AML-193 (cell line): ENCODE measurements at places on chromosomes 6 and 20.
A peak's percentile ranks its signal among the peaks of the same experiment; 100 is the strongest.

- peak; percentile 88 for DNase-seq
Measured at GRCh38 chr6:6749702-6750491, 161.4 kb downstream of the LY86 start.

DNA sequence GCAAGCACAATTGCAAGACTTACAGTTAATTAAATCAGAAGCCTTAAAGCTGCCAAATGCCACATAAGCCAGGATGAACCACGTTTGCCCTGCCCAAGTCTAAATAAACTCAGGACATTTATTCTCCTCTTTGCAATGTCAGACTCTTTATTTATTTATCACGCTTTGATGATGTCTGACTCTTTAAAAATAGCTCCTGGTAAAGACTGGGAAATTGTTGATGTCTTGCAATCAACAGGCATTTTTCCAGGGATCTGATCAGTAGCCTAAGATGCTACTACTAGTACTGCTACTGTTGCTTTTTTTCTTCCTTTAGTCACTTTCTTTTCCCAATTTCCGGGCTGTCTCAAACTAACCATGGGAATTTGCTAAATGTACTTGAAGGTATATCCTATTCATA, 365.8 kb upstream of the MARCKS start:
- no peak for DNase-seq

GRCh38 chr6:14716499-14717146, 529.2 kb upstream of the JARID2 start:
- DNase-seq: no peak

DNA sequence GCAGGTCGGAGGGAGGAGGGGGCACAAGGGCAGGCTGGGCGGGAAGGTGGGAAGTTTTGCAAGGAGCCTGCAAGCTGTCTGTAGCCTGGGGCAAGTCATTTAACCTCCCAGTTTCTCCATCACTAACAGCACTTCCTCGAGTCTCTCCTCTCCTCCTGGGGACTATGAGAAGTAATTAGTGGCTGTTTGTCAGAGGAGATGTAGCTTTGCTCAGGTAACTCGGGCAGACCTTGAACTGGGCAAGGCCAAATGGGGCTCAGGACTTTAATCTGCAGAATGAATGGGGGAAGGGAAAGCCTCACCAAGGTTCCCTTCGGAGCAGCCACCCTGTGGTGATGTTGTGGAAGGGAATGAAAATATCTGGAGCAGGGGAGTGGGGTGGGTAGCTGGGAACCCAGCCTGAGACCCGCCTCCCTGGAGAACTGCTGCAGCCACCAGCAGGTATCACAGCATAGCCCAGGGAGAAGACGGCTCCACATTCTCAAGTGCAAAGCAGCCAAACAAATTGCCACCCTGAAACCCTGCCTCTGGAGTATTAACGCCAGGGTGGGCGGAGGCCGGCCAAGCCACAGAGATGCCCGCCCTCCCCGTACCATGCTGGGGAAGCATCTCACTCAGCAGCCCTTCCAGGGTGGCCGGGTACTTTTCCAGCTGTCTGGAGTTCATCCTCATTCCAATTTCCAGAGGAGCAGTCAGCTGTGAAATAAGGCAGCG, 6.1 kb upstream of the LEMD2 start:
- peak; percentile 83 for DNase-seq

- DNase-seq: no peak
Measured at GRCh38 chr20:32252189-32252588, 25.3 kb upstream of the KIF3B start.

DNA sequence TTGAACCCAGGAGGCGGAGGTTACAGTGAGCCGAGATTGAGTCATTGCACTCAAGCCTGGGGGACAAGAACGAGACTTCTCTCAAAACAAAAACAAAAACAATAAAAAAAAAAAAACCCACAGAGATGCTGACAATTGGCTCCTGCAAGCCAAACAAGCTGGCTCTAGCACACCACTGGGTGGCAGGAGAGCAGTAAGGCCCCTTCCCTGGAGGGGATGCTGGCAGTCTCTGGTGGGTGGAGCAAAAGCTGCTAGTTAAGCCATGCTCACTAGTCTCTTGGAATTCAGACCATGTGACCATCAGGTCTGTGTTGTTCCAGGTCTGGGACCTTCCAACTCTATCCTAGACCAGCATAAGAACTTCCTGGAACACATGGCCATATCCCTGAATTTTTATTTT, 18.9 kb upstream of the DSN1 start:
- peak; percentile 22 for DNase-seq

- DNase-seq: no peak
Measured at GRCh38 chr6:136608991-136609390, 58.8 kb upstream of the MAP7 start.

- no peak for DNase-seq
Measured at GRCh38 chr20:16240355-16240754, 332.9 kb downstream of the KIF16B start.

GRCh38 chr6:169085466-169085865, 168.2 kb downstream of the THBS2 start:
- no peak for DNase-seq

GRCh38 chr6:126102358-126102757, 116.0 kb downstream of the TRMT11 start:
- DNase-seq: no peak

- no peak for DNase-seq
Measured at GRCh38 chr6:139960671-139961070, 586.2 kb upstream of the CITED2 start.

DNA sequence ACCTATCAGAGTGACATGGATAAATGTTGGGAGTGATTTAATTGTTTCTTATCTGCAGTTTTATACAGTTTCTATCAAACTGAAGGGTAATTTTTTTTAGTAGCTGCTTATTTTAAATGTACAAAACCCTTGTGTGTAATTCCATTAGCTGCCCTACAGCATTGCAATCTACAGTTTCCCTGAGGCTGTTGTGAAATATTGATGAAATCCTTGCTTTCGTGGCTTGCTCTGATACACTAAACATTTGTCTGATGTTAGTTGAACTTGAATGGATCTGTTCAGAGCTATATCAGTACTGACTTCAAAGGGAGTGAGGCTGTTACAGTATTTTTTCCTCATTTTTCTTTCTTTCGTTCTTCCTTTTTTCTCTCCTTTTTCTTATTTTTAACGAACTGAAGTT, 255.4 kb downstream of the TSHZ2 start:
- DNase-seq: no peak

GRCh38 chr6:6565069-6565468, 23.5 kb upstream of the LY86 start:
- no peak for DNase-seq

- no peak for DNase-seq
Measured at GRCh38 chr6:43914272-43915147, 144.5 kb downstream of the VEGFA start.

DNA sequence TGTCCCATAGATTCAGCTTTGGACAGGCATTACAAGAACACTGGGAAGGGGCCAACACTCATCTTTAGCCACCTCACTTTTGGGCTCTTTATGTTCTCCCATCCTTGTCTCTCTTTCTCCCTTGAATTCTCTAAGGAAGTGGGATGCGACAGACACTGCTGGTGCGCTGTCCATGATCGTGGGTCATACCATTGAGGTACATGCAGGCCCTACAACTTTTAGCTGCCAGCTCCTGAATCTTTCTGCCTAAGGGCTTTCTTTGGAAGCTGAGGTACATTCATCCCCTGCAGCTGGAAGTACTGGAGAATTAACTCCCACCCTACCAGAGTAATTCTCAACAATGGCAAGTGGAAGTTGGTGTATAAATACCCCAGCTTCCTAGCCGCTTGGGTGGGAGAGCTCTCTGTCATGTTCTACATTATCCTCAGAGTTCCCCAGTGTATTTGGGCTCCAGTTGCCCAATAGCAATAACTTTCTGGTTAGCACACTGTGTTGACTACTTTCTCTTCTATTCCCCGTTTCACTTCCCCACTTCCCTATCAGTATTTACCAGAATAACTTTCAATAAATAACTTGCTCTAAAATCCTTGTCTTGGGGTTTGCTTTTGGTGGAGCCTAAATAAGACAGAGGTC, 309.4 kb upstream of the RNF24 start:
- DNase-seq: no peak

DNA sequence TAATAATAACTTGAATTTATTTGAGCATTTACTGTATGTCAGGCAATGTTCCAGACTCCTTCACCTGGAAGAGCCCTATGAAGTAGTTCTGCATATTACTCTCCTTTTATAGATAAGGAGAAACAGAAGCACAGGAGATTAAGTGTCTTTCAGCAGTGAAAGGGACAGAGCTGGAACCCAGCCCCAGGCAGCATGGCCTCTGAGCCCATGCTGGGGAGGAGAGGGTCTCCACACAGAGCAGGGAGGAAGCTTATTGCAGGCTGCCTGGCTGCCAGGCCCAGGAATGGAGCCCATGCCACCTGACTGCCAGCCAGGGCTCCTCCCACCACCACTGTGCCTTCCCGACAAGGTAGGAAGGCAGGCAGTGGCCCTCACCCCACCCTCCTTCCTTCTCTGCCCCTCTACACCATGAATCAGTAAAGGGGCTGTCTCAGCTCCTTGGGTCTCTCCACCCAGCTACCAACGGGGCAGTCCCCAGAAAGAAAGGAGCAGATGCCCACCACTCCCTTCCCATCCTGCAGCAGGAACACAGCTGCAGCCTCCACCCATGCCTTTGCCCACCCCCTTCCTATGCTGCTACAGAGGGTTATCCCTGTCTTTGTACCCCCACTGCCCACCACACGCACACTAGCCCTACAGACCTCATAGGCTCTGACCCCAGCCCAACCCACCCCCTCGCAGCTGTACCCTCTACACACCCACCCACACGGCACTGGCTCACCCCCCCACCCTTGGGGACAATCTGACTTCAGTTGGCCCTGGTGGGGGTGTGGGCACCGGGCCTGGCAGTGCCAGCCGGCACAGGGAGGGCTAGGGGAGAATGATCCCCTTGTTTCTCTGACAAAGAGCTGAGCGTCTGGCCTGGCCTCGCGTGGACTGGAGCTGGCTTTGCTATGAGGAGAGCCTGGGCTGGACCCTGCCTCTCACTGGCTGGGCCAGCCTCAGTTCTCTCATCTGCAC, 41.8 kb downstream of the TFEB start:
- DNase-seq: no peak

DNA sequence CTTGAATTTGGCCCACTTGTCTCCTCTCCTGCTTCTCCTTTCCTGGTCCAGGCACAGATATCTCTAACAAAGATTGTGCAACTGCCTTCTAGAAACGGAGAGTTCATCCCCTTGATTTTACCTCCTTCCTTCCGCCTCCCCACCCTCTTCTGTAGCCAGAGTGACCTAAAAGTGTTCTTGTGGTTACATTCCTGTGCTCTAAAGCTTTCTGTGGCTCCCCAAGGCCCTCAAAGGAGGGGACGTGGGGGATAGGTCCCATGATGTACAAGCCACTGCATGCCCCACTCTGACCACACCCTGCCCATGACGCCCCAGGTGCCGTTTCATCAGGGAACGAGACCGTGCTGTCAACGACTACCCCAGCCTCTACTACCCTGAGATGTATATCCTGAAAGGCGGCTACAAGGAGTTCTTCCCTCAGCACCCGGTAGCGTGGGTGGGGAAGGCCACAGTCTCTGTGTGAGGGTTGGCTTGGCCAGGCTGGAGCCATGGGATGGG, 8.2 kb downstream of the CDC25B start:
- DNase-seq: no peak

DNA sequence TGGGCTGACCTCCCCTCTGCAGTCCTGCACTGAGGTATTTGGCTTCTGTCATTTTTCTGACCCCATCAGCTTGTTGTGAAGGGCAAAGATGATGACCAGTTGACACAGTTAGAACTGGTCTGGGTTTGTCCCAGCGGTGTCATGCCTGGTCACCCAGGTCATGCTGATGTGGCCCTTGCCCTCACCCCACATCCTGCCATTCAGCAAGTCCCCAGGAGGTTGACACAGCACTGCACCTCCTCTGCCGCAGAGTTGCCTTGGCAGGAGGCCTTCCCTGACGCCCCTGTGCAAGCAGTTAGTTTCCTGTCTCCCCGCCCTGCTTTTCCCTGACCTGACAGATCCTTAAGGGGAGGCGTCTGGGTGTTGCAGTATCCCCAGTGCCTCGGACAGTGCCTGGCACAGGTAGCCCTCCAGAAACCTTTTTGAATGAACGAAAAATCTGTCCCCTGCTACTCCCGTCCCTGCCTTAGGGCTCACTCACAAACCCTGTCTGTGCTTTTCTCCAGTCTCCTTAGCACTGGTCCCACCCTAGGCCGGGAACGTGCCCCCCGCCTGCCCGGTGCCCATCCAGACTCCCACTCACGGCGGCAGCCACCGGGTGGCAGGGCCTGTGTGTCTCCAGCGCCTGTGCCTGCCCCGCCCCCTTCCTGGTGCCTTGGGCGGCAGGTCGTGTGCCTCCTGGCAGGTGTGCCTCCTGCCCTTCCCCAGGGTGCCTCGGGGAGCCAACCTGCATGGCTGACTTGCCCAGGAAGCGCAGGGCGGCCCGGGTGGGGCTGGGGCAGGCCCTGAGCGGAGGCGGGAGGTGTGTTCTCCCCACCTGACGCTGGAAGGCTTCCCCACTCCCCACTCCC, 146.3 kb upstream of the RNF24 start:
- DNase-seq: no peak

- DNase-seq: no peak
Measured at GRCh38 chr6:1946583-1946982, 298.8 kb downstream of the GMDS start.

GRCh38 chr6:163637524-163637923, 223.0 kb downstream of the QKI start:
- no peak for DNase-seq

DNA sequence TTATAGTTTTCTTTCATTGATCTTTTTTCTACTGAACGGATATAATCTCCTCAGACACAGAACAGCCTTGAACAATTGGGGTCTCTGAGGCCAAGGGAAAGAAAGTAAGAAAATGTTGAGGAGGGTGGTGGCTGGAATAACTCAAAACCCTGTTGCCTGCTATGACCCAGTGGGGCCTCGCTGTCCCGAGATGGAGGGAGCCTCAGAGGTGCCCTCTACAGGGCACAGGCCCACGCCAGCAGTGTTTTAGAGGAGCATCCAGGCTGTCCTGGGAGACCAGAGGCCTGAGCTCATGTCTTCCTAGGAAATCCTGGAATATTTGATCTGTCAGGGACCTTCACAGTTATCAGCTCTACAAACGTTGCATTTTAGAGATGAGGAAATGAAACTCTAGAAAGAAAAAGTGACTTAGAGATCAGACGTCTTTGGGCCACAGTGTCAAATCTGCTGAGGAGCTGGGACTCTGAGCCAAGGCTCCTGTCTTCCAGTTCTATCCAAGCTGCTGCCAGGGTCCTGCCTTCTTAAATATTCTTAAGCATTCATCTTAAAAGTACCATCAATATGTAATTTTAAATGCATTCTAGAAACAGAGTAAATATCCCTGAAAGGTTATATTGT, 26.3 kb downstream of the ALDH5A1 start:
- DNase-seq: peak; percentile 48

GRCh38 chr6:29447670-29448069, 8.6 kb downstream of the OR10C1 start:
- no peak for DNase-seq

GRCh38 chr6:14633479-14633878, 515.9 kb downstream of the CD83 start:
- no peak for DNase-seq

GRCh38 chr20:36472637-36473090, 68.7 kb upstream of the MYL9 start:
- no peak for DNase-seq

GRCh38 chr6:168183613-168183970, 104.6 kb upstream of the FRMD1 start:
- DNase-seq: no peak

- no peak for DNase-seq
Measured at GRCh38 chr20:58708246-58708931, 15.8 kb downstream of the NPEPL1 start.
